ENCODE measurements at places on chromosomes 2 and 18.

DNA sequence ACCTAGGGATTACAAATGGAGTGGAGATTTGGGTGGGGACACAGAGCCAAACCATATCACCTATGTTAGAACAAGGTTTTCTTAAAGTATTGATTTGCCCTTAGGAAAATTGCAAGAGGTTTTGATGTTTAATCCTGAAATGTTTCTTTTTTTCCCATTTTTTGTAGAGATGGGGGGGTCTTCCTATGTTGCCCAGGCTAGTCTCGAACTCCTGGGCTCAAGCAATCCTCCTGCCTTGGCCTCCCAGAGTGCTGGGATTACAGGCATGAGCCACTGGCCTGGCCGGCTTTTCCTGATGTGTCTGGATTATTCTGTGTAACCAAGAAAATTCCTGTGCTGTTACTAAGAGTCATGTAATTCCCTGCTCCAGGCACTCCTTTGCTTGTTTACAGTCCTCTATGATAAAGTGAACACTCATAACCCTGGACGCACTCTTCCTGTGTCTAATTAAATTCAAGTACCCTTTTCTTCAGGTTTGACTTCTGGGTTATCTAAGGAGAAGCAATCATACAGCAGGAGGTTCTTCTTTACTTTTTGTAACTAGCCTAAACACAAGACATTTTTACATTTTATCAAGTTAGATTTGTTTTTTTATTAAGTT is 15.0 kb upstream of the CTDP1 start:
- peak; percentile 39 for DNase-seq

GRCh38 chr2:226885769-226886435 is 50.0 kb downstream of the RHBDD1 start:
- DNase-seq, result no peak

DNA sequence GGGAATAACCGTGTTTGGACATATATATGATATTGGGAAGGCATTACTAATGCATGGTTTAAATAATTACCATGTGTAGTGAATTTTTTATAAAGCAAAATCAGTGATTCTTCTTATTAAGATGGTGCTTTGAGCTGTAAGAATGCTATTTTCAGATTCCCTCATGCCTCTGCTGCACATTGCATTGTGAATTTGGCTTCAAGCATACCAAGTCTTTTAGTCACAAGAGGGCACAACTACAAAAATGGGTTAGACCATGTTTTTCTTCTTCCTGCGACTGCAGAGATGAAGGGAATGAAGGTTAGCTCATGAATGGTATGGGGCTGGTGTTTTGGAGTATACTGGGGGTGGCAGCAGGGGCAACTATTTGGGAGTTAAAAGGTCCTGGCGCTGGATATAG is 320.1 kb downstream of the SLC4A3 start:
- DNase-seq, result peak; percentile 6

DNA sequence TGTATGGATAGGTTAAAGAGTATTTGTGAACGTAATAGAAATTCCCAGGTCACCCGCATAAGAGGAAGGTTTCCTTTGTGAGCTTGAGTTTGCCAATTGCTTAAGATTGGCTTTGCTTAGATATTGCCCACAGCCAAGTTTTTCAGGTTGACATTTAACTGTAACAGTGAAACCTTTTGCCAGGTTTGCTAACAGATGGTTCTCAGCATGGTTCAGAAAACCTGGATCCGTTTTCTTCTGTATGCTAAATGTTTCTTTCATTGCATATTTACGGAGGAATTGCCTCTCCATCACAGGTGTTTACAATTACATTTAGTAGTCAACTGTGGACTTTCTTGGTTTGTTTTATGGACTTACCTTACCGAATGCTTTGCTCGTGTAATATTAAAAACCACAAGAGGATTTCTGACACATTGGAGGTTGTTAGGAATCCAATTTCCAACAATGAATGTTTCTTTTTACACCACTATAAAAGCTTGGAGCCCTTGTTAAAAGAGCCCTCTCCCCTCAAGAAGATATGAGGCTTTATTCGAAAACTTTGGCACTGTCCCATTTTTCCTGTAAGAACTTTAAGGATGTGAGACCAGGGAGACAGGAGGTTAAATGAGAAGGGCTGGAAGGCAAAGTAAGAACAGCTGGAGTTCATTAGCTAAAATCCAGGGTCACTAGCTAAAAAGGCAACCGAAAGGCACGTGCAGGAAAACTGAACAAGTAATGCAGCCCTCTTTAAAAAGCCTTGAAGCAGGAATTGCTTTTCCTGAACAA is 7.8 kb downstream of the CDK15 start:
- DNase-seq, result no peak

DNA sequence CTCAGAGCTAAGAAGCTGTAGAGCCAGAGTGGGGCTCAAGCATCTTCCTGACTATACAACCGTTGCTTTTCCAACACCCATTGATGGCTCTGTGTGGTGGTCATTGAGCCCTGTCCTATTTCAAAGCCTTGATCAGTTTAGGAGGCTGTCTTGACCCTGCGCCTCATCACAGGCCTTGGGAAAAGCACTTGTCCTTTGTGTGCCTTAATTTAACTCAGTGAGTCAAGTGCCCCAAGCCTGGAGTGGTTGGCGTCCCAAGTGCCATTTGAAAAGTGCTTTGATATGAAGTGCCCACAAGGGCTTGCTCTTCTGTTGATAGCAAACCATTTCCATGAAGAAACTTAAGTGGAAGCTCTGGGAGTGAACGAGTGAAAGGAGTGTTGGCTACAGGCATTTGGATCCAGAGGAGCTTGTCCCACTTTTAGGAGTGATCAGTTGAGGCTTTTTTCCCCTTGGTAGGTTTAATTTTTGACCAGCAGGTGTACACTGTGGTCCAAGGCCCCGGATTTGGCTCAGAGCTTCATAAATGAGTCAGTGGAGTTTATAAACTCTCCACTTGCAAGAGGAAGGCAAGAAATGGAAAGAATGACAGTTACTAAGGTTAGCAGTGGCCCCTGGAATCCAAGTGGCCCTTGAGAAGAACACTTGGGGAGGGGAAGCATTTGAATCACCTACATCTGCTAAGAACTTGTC is 50.3 kb downstream of the ACTR2 start:
- DNase-seq, result no peak

DNA sequence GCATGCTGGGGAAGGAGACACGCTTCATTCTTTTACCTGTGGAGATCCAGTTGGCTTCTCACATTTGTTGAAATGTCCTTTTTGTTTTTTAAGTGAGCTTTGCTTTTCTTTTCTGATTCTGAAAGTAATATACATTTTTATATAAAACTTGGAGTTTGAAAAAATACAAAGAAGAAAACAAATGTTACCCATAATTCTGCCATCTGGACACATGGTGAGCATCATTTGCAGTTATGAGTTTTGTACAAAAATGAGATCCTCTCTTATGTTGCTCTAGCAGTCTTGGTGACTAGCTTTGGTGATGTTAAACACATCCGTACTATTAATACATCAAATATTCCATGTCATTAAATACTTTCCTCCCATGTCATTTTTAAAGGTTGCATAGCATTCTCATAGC is 101.1 kb upstream of the OTOS start:
- DNase-seq, result no peak

DNA sequence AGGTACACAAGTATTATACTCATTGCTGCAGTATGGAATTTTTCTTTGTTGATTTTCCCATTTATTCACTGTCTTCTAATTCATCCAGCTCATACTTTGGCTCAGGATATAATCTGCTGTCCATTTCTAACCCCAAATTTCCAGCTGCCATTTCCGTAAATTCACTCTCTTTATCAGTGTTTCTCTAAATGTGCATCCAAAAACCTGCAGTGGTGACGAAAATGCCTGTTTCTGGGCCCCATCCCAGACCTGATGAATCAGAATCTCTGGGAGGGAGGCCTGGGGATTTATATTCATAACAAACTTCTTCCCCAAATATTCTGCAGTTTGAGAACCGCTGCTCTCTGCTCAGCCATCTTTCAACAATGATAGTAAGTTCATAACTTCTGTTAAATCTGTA is 86.6 kb downstream of the VWC2L start:
- DNase-seq, result no peak

DNA sequence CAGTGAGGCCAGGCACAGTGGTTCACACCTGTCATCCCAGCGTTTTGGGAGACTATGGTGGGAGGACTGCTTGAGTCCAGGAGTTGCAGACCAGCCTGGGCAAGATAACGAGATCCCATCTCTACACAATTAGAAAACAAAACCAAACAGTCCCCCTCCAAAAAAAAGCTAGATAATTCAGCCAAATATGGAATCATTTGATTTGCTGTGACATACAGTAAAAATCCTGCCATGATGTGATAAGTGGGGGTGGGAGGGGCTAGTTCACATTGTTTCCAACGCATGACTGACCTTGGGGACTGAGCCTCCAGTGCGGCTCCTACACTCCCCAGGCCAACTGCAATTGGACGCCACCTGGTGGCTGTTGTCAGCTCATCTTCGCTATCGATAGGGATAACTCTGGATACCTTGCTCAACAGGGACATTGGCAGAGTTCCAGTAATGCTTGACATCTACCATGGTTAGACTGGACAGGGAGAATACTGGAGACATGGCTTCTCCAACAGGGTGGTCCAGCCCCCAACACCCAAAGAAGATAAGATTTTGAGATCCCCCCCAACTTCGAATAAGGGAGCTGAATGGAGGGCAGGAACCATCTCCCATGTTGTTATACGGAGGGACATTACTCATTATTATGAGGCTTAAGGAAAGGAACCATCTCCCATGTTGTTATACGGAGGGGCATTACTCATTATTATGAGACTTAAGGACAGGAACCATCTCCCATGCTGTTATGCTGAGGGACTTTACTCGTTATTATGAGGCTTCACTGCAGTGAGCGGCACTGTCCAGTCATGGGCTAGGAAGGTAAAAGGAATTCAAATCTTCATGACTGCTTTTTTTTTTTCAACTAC is 135.9 kb downstream of the TGIF1 start:
- peak; percentile 77 for DNase-seq

DNA sequence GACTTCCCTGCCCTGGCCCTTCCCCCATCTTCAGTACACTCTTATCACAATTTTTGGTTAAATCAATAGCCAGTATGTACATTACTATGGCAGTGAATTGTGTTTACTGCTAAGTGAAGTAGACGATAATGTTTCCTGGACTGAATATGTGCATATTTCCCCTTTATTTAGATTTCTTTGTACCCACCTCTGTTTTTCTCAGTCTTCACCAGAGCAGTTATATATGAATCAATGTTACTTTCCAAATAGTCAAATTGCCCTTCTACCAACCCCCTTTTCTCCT is 97.1 kb upstream of the HS6ST1 start:
- no peak for DNase-seq

DNA sequence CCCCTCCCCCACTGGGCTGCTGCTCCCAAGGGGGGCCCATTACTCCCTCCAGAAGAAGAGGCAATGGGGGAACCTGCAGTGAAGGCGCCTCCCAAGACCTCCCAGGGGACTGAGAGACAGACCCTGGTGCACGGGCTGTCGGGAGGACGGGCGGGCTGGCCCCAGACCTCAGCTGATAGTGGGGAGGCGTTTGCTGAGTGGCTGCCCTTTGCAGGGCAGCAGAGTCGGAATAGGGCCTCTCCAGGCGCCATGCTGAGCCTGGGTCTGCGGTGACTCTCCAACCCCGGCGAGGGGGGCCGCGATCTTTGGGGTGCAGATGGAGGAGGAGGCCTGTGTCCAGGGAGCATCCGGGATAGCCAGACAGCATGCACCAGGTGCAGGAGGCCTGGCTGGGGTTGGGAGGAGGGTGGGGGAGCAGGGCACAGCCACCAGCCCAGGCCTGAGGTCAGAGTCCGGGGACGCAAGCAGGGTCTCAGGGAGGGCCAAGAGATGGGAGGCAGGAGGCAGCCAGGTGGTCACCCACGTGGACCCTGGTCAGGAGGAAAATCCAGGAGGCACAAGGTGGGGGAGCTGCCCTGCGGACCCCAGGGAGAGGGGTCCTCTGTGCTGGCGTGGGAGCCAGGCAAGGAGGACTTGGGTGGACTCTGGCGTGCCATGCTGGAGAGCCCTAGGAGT is 11.0 kb downstream of the CROCC2 start:
- no peak for DNase-seq

- DNase-seq, result no peak
These were observed 118.5 kb downstream of the BAZ2B start for GRCh38 chr2:159497847-159498246.
